ENCODE measurements at places on chromosomes 2 and 18.
A peak's percentile ranks its signal among the peaks of the same experiment; 100 is the strongest.

GRCh38 chr2:121480826-121481225 lies 49.9 kb upstream of the RNU4ATAC start:
- DNase-seq: no peak

GRCh38 chr18:65737471-65737955 lies 13.3 kb upstream of the CDH7 start:
- no peak for DNase-seq

DNA sequence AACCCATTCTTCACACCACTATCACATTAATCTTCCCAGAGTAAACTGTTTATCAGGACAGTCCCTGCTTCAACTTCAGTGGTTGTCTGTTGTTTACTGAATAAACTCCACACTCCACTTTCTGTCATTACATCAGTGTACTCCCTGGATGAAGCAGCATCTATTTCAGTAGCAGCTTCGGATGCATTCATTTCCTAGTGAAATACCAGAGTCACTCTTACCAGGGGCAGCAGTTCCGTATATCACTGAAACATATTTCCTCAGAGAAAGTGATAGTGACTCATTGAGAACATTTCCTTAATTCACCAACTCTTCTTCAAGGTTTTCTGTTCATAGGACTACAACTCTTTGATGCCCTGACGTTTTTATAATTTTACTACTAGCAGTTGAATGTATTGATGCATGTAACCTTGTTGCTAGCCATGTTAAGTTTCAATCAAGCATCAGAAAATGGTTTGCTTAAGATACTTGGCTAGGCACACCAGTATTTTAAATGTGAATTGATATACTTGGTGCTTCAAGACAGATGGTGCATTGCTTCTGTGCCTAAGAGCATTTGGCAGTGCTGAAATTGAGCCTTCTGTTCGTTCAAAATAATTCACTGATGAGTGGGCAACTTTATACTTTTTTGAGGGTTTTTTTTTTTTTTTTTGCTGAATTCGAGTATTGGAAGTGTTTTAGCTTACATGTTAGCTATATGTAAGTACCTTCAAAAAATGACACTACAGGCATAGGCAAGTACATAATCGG lies 92.3 kb downstream of the UBE2E3 start:
- DNase-seq: no peak

DNA sequence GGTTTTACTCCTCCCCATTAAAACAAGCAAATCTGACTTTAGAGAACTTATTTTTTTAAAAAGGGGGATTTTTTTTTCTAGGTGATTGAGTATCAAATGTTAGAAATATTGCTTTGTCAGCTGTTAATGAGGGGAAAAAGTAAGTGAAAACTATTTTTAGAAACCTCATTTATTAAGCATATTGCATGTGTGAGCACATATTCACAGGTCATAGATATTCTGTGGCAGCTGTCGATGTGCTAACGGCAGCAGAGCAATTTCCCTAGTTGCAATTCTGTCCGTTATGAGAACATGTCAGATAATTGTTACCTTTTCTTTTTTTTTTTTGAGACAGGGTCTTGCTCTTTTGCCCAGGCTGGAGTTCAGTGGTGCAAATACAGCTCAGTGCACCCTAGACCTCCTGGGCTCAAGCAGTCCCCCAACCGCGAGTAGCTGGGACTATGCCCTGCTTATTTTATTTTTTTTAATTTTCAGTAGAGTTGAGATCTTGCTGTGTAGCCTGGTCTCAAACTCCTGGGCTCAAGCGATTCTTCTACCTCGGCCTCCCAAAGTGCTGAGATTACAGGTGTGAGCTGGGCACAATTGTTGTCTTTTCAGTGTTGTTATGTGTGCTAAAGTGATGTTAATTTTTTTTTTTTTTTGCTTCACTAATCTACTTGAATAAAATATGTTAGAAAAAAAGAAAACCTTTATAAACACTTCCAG lies 69.8 kb downstream of the MTA3 start:
- DNase-seq: no peak

- no peak for DNase-seq
Measured at GRCh38 chr2:239257511-239257937, 143.3 kb downstream of the HDAC4 start.

- no peak for DNase-seq
Measured at GRCh38 chr2:224987733-224988132, 54.5 kb downstream of the DOCK10 start.

GRCh38 chr2:26492749-26493515 lies 15.0 kb upstream of the OTOF start:
- no peak for DNase-seq

GRCh38 chr2:21288739-21289520 lies 165.2 kb downstream of the TDRD15 start:
- no peak for DNase-seq

DNA sequence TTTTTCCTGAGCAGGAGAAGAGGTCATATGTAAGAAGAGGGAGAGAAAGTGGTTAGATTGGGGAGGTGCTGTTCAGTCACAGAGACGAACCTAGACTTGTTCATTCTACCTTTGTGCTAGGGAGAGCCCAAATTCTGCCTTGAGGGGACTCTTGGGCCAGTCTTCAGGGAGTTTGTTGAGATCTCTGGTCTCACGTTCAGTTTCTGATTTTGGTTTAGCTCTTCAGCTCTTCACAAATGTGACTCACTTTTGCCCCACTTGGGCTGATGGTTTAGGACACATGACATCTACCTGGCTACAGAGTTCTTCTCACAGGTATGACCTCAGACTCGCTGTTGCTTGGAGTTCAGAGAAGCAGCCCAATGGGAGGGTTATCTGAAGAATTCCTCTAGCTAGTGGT lies 49.2 kb upstream of the DARS1 start:
- no peak for DNase-seq

- DNase-seq: no peak
Measured at GRCh38 chr2:187136646-187137045, 287.7 kb upstream of the ZSWIM2 start.

DNA sequence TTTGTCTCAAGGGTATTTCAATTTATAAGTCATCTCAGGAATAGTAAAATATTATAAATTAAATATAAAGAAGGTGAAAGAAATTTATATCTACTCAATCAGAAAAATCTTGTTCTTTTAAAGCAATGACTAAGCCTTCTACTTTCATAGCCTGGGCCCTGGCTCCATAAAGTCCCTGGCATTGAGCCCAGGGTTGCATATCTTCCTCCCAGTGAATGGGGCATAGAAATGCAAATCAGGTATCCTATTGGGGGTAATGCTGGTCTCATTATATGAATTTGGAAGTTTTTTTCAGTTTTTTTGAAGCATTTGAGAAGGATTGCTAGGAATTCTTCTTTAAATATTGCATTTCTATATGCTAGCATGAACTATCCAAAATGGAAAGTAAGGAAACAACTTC lies 73.9 kb upstream of the MC2R start:
- DNase-seq: no peak

DNA sequence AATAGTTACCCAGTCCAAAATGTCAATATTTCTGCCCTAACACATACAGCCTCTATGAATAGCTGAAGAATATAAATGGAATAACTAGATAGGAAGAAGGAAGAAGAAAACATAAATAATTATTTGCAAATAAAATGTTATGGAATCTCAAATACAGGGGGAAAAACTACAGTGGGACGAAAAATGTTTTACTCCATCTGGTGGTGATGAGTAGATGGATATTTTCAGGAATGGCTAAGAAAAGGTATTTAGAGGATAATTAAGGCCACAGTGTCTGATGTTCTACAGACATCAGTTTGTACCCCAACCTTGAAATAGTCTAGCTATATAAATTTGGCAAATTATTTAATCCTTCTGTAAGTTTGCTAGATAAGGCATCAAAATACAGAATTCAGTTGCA lies 178.1 kb upstream of the FSHR start:
- no peak for DNase-seq

- DNase-seq: no peak
Measured at GRCh38 chr18:48295586-48296311, 113.4 kb downstream of the ZBTB7C start.

DNA sequence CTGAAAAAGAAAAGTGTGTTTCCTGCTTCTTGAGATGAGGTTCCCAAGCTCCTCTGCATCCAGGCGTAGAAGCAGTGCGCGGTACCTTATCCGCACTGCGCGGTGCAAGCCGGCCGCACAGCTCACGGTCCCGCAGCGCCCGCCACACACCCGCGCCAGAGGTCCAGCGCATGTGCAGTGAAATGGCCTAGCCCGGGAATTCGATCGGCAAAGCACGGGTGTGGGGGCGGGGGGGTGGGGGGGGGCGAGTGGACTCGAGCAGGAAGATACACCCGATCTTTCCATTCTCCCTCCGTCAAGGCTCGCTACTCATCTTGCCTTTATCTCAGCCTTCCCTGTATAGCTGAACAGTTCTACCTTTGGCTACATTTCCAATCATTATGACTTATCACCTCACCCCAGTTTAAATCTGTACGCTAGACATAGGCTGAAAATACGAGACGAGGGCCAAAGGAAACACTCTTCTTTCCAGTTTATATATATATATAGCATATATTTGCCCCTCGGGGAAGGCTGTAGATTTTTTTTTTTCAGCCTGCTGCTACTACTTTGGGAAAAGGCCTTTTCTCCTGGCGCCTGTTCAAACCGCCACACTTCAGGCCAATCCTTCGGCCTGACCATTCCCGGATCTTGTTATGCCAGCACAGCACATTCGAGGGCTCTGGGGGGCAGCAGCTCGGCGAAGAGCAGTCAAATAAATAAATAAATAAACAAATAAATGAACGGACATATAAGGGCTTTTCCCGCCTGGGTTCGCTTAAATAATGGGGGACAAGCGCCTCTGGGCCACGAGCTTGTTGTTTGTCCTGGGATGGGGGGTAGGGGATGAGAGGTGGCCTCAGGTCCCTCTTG lies 10.4 kb downstream of the HOXD8 start:
- peak; percentile 11 for DNase-seq

DNA sequence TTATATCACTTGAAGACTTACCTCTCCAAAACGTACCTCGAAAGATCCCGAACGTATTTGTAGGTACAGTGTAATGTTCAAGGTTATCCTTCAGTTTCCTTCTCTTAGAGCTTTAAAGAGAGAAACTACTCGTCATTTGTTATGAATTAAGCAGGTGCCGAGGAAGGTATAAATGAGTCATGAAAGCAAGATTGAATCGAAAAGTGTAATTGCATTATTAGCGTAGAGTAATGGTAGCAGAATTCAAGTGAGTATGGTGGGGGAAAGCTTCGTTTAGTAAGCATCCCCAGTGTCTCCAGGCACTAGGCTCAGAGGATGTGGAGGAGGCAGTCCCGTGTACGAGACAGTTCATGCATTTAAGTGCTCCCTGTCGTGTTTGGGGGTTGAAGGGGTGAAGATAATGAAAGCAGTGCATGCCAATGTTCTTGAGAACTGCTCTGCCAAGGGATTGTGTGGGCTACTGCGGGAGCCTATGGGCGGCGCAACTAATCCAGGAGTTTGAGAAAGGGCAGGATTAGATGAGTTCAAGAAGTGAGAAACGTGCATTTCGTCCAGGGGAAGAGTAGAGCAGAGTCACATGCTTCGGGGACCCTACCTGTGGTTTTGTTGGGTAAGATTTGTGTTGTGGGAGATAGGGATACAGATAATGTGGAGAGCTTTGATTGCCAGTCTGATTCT lies 858 bp downstream of the POLR1B start:
- DNase-seq: no peak

DNA sequence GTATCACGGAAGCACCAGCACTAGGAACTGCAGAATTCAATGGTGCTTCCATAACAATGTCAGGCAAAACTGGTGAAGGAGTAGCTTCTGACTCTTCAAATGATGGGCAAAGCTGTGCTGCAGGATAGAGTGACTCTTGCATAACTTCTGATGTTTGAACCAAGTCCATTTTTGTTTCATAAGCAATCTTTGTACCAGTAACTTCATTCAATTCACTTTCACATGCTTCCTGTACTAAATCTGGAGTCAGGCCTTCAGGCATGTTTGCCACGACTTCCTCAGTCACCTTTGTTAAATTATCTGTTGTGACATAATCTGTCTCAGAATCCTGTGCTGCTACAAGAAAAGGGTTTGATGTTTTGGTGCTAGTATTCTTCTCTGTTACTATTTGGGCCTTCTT lies 24.0 kb downstream of the RTN4 start:
- DNase-seq: no peak

DNA sequence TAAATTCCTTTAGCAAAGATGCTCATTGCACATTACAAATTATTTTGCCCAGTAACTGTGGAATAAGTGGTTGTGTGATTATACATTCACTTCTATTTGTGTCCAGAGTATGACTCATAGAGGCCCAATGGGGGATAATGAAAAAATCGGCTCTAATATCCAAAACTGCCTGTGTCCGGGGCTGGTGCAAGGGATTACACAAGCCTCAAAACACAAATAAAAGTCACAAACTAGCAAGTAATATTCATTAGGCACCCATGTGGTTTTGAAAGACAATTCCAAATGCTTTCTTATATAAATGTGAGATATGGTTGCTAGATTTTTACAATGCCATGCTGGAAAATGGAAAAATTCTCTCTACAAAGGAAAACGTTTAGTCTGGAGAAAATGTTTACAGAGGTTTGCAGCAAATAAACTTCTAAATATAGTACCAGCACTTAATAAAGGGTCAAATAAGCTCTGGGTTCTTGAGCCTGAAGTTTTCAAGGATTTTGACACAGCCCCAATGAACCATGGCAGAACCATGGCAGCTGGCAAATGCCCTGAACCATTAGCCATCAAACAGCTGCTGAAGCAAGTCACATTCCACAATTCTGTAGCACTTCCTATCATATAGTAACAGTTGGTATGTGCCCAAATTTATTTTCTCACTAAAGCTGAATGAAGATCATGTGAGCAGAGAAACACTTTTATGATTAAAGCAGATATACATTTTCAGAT lies 40.5 kb downstream of the IRS1 start:
- no peak for DNase-seq

- no peak for DNase-seq
Measured at GRCh38 chr2:74291218-74291544, 52.0 kb downstream of the SLC4A5 start.

DNA sequence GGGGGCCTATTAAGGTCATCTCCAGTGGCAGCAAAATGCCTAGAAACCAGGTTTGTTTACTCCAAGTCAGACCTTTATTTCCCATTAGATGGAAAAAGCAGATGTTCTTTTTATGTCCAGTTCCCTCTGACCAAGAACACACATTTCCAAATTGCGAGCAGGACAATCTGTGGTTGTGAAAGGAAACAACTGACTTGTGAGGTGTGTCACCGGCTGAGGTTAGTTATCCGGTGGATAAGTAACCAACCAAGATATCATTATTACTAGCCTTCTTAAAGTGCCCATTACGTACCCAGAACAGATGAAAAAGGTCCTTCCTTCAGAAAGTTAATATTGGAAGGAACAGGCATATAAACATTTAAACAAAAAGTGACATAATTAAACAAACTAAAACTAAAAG lies 112.9 kb downstream of the THADA start:
- no peak for DNase-seq

DNA sequence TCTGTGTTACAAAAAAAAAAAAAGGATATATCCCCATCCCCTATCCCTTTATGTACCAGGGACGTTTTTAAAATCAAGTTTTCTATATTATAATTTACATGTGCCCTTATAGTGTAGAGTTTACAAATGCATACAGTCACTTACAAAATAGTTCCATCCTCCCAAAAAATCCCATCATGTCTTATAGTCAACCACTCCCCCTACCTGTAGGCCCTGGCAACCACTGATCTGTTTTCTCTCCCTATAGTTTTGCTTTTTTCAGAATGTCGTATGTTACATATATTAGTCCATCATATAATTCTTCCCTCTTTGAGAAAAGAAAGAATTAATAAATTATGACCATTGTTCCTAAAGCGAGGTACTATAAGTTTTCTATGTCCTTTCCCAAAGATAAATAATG lies 17.8 kb downstream of the CFAP210 start:
- DNase-seq: no peak

- DNase-seq: peak; percentile 65
Measured at GRCh38 chr18:13800505-13801259, 23.3 kb upstream of the MC5R start.

GRCh38 chr2:28778392-28778791 lies 26.8 kb downstream of the PPP1CB start:
- no peak for DNase-seq
